ENCODE measurements at places on chromosomes 5 and 9.

DNA sequence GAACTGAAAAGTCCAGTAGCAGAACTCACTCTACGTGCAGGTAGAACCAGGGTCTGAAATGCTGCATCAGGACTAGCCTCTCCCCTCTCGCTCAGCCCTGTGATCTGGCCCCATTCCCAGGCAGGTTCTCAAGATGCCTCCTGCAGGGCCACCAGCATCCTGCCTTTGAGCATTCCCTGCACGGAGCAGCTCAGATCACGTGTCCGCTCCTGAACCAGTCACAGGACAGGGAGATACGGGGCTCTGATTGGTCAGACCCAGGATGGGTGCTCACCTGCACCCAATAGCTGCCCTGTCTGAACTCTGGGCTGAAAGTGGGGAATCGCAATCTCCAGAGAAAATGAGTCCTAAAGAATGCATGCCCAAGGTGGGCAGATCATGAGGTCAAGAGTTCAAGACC lies 50.8 kb downstream of the NEURL1B start:
- no peak for DNase-seq

DNA sequence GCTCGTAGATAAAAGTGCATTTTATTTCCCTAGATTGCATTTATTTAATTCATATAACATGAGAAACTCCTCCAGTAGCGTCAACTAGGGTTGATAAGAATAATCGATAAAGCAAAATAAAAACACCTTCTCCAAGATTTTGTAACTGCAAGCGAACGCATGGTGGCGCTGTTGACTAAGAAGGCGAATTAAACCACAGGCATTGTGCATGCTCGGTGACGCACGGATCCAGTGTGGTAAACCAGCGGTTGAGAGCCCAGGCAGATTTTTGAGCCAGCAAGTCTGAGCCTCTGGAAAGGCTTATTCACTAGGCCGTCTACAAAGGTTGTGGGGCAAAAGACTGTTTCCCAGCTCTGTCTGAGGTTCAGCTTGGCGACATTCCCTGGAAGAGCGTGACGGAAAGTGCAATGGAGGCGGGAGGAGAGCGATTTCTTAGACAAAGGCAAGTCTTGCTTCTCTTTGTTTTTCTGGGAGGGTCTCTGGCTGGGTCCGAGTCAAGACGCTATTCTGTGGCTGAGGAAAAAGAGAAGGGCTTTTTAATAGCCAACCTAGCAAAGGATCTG lies at the start of gene PCDHB3:
Gene PCDHB3, plus strand, starts transcription at position 231 of the 563 bp plus-strand sequence. Its CDS starts 177 bp downstream, at position 408.
- no peak for DNase-seq

GRCh38 chr9:122780026-122780425 lies 8.7 kb upstream of the OR5C1 start:
- DNase-seq, result no peak

- no peak for DNase-seq
These were observed 166.8 kb downstream of the HSD17B3 start for GRCh38 chr9:96135076-96135752.

GRCh38 chr5:33539212-33539611 lies 98.4 kb downstream of the TARS1 start:
- DNase-seq, result no peak

- no peak for DNase-seq
These were observed 113.7 kb downstream of the FGF18 start for GRCh38 chr5:171533153-171533552.

DNA sequence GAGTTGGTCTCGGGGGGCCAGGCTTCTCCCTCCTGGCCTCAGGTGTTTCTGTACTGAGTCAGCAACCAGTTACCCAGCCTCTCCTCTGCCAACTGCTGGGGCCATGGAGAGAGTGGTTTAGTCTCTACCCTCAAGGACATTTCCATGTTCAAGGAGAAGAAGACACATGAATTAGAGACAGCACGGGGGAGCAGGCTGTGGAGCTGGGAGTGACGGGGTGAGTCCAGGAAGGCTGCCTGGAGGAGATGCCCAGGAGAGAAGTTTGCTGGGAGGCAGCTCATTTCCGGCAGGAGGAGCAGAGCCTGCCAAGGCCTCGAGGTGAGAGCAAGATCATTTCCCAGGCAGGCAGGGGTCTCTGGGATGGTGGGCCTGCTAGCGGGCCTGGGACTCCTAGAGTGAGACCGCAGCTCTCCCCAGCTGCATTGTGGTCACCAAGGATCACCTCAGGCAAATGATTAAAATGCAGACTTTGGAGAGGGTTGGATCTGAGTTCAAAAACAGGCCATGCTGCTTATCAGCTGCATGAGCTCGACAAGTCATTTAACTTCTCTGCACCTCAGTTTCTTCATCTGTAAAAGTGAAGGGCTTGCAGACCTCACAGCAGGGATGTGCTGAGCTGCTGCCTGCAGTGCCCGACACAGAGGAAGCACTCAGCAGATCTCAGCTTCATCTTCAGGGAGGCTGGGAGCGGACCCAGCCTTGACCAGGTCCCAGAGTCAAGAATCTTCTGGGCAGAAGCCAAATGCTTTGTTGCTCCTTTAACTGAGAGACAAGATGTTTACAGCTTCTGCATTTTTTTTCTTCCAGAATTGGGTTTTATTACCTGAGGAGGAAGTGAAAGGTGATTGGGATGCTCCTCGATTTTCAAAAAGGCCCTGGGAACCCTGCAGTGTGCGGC lies 35.2 kb downstream of the NEK6 start:
- DNase-seq, result no peak

GRCh38 chr9:89808756-89809181 lies 204.0 kb downstream of the GADD45G start:
- DNase-seq, result no peak

DNA sequence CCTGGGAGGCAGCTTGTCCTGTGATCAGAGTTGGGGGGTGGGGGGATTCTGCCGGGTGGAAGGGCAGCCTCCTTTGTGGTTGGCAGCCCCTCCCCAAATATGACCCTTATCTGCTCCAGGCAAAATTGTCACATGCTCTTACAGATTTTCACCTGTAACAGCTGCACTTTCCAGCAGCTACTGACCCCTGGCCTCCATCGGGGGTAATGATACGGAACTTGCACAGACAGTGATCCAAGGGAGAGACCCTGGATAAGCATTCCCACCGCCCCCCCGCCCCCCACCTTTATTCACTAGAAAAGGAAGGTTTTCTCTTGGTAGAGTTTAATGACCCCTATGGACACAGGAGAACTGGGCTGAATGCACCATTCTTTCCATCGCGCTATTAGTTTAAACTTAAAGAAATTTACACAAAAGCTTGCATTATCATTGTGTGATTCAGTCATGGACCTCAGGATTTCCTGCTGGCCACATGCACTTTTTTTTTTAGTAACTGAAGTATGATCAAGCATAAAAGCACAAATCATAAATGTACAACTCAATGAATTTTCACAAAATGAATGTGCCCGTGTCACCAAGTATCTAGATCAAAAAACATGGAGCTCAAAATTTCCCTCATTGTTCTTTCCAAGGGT lies 10.7 kb upstream of the ZBTB34 start:
- no peak for DNase-seq

- no peak for DNase-seq
These were observed 65.9 kb downstream of the DAP start for GRCh38 chr5:10695055-10695649.

GRCh38 chr5:180284149-180284548 lies 7.7 kb downstream of the MAPK9 start:
- DNase-seq, result no peak

- no peak for DNase-seq
These were observed 20.2 kb downstream of the NNT start for GRCh38 chr5:43623048-43623680.

DNA sequence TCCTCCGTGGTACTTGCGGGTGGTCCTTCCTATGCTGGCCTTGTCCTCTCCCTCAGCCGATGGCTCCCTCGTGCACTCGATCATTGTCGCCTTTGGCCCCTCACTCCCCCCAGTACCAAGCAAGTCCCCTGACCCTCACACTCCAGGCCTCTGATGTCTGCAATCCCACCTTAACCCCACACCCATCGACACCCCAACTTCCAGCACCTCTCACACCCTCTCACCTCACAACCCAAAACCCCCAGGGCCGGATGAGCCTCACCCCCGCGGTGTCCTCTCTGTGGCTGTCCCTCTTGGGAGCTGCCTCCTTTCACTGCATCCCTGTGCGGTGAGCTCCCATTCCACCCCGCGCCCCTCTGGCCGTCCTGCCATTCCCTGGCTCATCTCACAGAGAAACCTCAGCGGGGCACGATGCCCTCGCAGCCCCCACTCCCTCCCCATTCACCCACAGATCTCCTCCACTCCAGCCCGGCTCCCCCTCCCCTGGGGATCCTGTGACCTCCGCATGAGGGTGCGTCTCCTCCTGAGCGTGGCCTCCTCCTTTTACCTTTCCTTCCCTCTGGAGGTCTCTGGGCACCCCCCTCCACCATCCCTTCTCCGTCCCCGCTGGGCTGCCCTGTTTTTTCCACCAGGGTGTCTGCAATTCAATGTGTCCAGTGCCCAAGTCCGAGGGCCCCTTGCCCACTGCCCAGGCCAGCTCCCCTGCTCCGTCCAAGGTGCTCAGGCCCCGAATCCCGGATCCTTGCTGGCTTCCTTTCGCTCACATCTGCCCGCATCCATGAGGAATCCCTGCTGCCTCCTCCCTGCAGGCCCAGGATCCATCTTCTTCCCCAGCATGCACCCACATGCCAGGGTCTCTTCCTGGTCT lies 15.8 kb upstream of the RNU6ATAC start:
- no peak for DNase-seq

DNA sequence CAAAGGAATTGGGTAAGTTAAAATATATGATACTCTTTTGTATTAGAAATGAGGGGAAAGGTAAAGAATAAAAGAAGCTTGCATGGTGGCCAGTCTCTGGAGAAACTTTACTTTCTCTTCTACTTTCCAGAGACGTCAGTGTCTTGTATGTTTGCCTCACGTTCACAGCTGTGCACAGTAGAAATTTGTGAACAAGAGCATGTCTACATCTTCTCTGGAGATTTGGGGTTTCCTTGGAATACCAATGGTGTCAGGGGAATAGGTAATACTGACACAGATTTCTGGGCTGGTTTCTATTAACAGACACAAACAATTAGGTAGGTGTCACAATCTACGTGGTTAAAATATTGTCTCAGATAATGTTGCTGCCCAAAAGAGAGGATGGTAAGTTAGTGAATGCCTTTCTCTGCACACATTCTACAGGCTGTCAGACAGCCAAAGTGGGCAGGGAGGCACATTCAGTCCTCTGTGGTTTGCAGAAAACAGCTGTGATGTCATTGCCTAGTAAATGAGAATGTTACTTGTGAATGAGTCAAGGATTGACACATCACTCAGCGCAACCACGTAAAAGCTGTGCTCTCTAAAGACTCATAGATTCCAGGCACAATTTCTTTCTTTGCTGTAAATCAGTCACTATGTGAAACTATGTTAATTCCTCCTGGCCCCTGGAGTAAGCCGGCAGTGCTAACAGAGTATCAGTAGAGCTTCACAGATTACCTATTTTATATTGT lies 397.1 kb downstream of the MAN2A1 start:
- no peak for DNase-seq

- no peak for DNase-seq
These were observed 48.0 kb upstream of the CAST start for GRCh38 chr5:96614110-96614691.

DNA sequence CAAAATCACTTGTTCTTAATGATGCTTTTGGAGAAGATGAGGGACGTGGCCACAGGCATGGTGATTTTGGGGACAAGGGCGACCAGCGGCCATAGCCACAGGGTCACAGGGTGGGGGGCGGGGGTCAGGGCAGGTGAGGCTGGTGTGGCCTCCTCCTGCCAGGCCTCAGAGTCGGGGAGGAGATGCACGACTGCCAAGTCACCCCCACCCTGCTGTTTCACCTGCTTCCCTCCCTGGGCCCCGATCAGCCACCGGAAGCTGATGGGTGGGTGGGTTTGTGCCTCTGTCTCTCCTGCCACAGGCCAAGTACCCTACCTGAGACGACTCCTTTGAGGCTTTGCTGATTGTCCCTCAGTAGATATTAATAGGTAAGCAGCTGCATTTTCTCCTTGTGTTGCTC lies 199.3 kb downstream of the PAX5 start:
- no peak for DNase-seq

DNA sequence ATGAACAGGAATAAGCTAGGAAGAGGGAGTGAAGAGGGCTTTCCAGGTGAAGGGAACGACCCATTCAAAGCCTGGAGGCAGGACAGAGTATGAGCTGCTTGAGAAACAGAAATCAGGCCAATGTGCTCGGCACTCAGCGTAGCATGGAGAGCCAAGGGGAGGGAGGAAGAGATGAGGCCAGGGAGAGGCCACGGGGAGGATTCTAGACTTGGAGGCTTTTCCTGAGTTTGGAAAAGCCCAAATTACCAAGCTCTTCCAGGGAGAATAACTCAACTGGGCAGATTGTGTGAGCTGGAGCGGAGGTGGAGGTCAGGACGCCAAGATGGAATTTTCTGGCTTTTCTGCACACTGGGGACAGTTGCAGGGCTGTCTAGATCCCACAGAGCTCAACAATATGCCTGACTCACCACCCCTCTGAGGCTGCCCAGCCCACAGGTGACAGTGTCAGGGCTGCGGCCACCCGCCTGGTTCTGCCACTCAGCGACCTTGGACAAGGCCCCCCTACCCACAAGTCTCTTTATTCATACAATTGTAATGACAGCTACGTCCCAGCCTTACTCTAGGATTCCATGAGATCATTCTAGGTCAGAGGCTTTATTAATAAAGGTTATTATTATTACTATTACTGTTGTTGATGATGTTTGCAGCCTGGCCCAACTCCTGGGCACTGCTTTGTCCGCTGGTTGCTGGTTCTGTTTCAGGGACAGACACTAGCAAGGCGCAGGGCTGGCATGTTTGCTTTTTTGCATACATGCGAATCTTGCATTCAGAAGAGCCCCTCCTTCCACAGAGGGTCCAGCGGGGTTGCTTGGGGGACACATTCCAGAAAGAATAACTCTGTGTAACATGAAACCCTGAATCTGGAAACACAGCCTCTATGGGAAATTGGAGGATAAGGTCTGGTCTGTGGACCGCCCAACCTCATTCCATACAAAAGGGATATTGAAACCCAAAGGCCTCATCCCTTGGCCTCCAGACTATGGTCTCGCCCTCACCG lies 9.4 kb upstream of the LMX1B start:
- DNase-seq, result no peak

- DNase-seq, result no peak
These were observed 33.0 kb upstream of the CHD1 start for GRCh38 chr5:98961665-98962344.

GRCh38 chr9:93475108-93475507 lies 21.7 kb upstream of the FAM120AOS start:
- DNase-seq, result no peak

- DNase-seq, result no peak
These were observed 28.8 kb upstream of the PANK3 start for GRCh38 chr5:168607946-168608345.

- no peak for DNase-seq
These were observed 6.4 kb downstream of the THBS4 start for GRCh38 chr5:80041527-80041926.

Measured in stimulated activated CD8-positive, alpha-beta memory T cell treated with anti-CD3 and anti-CD28 coated beads, Interleukin-7, amount 100 ng/mL, for 1 hour (primary cell).